Memory B cell (primary cell): ENCODE measurements at places on chromosomes 12 and 14.

DNA sequence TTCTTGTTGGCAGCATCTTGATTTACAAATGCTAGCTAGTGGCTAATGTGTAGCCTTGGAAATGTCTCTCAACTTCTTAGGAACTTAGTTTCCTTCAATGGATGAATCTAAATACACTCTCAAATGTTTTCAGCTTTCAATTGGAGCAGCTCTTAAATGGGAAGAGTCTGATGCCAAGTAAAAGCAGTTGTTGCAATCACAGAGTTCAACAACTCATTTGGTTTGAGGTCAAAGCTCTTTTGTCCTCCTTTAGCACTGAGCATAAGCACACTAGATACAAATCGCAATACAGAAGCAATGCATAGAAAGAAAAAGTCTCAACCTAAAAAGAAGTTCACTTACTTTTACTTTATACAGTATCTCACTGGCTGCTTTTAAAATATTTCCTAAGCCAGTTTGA lies 986.1 kb upstream of the FLRT2 start:
- DNase-seq = no peak

GRCh38 chr14:92677087-92677668 lies 71.2 kb downstream of the LGMN start:
- DNase-seq = peak; percentile 57

DNA sequence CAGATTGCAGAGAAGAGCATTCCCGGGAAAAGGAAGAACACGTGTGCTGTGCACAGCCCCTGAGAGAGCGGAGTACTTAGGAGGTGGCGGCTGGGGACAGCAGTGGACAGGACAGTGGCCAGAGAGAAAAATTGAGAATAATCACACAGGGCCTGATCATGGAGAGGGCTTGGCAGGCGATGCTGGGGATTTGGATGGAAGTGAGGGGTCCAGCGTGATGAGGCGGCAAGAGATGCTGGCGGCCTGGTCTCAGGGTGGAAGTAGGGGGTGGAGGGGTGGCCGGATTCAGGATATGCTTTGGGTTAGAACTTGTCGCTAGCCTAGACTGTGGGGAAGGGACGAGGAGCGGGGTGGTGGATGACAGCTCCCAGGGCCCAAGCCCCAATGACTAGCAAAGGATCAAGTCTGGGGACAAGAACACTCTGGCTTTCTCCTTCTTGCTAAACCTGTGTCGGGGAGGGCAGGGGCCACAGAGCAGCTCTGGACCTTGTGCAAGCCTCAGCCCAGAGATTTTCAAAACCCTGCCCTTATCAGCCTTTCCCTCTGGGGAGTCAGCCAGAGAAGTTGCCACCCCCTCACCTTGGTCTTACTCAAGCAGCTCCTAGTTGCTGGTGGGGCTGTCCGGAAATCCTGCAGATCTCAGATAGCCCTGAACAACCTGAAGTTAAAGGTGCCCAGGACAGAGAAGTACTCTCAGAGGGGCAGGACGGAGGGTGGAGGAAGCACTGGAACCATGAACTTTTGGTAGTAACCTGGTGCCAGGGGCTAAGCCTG lies 1.3 kb downstream of the HVCN1 start:
- no peak for DNase-seq

DNA sequence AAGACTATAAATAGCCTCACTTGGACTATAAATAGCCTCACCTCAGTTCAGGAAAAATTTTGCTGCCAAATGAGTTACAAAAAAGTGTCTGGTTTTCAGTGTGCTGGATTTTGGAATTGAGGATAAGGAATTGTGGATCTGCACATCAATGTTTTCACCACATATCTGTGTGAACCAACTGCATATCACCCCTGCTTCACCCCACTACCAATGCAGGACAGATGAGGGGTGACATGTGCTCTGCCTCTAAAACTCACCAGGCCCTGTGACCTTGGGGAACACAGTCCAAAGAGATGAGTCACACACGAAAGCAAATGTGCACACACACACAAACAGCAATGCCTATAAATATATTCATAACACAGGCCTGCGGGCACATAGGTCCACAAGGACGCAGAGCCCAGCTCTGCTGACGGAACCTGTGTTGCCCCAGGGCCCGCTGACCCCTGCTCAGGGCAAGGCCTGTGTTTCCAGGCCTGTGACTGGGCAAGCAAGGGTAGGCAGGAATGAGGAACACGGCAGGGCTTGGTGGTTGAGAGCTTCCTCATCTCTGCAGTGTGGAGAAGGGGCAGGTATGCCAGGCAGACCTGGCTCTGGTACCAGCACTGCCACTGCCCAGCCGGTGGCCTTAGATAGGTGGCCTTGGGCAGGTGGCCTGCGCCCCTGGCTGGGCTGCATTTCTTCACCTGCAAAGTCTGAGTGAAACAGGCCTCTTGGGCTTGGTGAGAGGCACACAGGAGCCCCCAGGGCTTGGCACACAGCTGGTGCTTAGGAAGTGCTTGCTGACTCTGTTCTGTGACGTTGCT lies 82.4 kb downstream of the ARL6IP4 start:
- DNase-seq = no peak

DNA sequence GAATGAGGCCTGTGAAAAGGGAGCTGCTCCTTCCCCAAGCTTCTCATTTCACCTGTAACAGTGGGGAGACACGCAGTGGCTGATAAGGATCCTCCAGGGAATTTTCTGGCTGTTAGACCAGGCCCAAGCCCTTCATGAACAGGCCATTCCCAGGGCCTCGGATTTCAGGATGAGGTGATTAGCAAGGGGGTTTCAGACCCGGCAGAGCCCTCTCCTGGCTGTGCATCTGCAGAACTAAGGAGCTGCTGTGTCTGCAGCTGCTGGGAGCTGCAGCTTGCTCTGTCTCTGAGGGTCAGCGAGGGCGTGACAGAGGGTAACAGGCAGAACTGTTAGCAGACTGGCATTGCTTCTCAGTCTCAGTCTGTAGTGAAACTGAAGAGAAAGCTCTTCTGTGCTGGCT lies 110.4 kb downstream of the KCNA5 start:
- no peak for DNase-seq

- DNase-seq = no peak
Measured at GRCh38 chr12:77682488-77682887, 148.2 kb upstream of the NAV3 start.

GRCh38 chr12:125124320-125124966 lies 59.2 kb downstream of the AACS start:
- DNase-seq = no peak

DNA sequence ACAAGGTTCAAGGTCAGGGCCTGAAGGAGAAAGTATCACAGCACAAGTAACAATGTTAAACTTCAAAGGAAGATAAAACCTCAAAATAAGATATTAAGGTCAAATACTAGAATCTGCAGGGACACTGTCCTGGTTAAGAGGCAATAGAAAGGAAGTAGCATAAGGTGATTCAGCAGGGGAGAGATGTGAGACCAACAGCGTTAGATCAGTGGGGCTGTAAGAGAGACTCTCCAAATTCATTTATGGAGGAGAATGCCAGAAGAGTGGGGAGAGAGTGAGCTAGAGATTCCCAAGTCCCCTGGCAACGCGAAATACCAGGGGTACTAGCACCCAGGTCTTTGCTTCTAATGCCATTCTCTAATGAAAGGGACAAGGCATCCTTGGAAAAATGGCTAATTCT lies 610.9 kb downstream of the DIO2 start:
- DNase-seq = no peak

- DNase-seq = no peak
Measured at GRCh38 chr12:68406134-68406576, 74.0 kb upstream of the MDM1 start.

- no peak for DNase-seq
Measured at GRCh38 chr14:22131749-22132476, 457.1 kb downstream of the DAD1 start.

DNA sequence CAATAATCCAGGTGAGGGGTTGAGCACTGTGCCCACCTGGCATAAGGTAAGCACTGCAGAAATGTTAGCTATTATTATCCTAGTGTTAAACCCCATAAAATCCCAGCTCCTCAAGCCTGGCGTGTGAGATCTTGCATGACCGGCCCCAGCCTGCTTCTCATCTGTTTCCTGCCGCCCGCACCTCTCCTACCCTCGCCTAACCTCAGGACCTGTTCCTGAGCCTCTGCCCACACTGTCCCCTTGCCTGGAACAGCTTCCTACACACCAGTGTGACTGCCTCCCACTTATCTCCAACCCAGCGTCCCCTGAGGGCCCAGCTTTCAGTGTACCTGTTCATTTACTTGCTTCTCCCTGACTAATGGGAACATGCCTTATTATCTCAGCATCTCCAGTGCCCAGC lies 24.7 kb downstream of the ISCA2 start:
- DNase-seq = no peak

- DNase-seq = no peak
Measured at GRCh38 chr14:68554231-68554630, 238.6 kb downstream of the ZFP36L1 start.

GRCh38 chr12:32466986-32467711 lies 67.8 kb downstream of the FGD4 start:
- no peak for DNase-seq

DNA sequence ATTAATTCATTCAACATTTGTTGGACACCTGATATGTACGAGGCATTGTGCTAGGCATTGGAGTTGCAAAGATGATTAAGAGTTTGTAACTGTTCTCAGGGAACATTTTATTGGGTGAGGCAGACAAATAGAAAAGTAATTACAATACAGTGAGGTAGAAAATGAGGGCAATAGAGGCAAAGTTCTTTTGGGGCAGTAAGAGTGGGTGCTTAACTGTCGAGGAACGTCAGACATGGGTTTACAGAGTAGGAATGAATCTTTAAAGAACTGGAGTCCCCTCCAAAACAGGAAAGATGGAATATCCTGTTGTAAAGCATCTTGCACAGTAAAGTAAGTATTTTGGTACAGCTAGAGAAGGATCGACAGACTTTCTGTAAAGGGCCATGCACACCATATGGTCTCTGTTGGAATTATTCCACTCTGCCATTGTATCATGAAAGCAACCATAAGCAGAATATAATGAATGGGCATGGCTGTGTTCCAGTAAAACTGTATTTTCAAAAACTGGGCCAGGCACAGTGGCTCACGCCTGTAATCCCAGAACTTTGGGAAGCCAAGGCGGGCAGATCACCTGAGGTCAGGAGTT lies 9.1 kb downstream of the CREBL2 start:
- DNase-seq = no peak

GRCh38 chr12:43214166-43214565 lies 337.8 kb downstream of the ADAMTS20 start:
- DNase-seq = no peak

DNA sequence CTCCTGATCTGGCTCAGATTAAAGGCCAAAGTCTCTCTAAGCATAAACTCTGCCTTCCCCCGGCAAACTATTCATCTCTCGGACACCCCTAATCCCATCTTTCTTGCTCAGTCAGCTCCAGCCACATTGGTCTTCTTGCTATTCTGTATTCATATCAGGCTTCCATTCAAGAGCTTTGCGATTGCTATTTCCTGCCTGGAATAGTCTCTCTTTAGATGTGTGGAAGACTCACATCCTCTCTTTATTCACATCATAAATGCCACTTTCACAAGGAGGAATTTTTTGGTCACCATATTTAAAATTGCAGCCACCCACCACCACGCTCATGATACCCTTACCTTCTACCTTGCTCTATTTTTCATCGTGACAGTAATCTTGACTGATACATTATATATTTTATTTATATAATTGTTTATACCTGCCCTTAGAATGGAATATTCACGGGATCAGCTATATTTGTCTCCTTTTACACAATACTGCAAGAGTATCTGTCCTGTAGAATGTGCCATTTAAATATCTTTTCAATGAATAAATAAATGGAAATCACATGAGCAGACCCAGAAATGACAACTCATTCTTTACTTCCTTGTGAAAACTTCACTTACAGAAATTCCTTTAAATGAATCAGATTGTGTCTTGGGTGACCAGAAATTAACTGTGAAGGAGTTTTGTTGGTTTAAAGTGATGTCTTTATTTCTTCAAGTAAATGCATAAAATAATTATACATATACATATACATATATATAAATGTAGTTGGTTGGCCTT lies 780.6 kb upstream of the FLRT2 start:
- no peak for DNase-seq

DNA sequence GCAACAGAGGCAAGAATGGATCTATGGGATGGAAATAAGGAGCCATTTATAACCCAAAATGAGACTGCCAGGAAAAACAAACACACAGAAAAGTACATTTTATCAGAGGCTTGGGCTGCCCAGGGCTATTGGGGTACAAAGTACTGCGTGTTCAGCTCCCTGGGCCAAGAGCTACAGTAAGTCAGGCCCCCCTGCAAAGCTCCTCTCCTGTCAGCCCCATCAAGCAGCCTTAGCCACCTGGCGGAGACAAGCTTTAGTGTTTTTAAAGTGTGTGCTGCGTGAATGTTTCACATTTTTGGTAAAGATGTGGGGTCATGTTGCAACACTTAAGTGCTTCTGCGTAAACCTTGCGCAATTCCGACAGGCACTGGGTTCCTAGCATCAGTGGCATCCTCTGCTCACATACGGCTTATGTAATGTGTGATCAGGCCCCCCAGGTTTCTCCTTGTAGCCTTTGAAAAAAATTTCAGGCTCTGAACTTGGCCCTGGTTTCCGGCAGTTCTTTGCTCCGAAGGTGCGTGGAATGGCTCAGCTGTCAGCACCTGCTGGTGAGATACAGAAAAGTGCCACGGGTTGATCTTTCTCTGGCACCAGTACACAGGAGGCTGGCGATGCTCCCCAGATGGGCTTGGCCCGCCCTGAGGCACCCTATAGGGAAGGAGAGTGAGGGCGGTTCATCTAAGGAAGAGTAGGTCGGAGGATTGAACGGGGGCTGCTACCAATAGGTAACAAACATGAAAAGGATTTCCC lies 198.7 kb upstream of the EEA1 start:
- no peak for DNase-seq

- DNase-seq = peak; percentile 41
Measured at GRCh38 chr12:12560587-12561370, 1.9 kb downstream of the DUSP16 start.

DNA sequence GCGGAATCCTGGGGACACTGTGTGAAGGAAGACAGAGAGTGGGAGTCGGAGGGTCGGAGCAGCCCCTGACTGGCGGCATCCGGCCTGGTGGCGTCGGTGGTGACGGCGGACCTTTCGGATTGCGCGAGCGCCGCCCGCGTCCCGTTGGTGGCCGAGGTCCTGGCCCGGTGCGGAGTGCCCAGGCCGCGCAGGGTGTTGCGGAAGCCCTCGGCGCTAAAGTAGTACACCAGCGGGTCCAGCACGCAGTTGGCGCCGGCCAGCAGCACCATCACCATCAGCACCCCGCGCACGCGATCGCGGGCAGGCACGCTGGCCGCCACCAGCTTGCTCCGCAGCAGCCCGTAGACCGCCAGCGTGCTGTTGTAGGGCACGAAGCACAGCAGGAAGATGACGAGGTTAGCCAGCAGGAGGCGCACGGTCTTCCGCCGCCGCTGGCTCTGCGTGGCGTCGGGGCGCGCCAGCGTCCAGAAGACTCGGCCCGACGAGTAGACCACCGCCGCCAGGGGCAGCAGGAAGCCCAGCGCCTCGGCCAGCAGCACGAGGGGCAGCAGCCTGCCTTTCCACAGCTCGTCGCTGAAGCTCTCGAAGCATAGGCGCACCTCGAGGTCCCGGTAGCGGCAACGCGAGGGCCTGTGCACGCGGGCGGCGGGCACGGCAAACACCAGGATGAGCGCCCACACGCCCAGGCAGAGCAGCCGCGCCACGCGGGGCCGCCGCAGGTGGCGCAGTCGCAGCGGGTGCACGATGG lies 13.1 kb upstream of the CHD4 start:
- DNase-seq = no peak
